ENCODE measurements at places on chromosomes 3 and 15.

- peak; percentile 7 for DNase-seq
These were observed 22.5 kb downstream of the GABRA5 start for GRCh38 chr15:26889298-26889898.

GRCh38 chr15:51577636-51578304 lies 44.8 kb downstream of the DMXL2 start:
- DNase-seq = no peak

- no peak for DNase-seq
These were observed 40.8 kb downstream of the TMEM45A start for GRCh38 chr3:100533176-100533575.

DNA sequence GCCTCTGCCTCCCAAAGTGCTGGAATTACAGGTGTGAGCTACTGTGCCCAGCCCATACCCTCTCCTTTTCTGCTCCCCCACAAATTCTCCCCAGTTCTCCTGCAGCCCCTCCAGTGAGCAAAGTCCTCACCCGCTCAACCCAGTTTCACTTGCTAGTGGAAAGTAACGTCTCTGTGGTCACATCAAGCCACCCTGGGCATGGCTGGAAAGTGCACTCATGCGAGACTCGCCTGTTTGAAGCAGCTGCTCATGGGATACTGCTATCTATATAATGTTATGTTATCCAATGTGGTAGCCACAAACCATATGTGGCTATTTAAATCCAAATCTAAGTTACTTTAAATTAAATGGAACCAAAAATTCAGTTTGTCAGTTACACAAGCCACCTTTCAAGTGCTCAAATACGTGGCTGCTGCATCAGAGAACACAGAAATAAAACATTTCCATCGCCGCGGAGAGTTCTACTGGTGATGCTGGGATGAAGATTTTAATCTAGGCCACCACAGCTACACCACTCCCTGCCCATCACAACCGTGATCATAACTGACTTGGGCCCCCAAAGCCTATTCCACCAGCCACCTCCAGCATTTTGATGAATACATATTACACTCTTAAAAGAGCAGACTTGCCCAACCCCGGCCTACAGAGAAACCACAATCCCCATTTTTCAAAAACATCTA lies 119.4 kb downstream of the LIPC start:
- DNase-seq = no peak

GRCh38 chr3:59133311-59133710 lies 83.5 kb upstream of the CFAP20DC start:
- no peak for DNase-seq

DNA sequence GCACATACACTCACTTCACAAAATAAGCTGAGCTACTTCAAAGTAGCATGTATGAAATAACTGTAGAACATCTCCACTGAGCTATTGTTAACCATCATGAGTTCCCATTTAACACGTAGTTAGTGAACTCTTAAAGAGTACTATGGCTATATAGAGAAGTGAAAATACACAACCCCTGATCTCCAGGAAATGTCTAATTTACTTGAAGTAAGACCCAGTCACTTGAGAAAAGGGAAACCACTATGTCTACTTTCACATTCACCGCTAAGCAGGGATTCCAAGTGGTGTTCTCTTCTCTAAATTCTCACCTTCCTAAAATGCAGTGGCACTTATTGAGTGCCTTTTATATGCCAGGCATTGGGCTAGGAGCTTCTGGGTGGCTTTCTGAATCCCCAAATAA lies 35.0 kb upstream of the COLQ start:
- no peak for DNase-seq

DNA sequence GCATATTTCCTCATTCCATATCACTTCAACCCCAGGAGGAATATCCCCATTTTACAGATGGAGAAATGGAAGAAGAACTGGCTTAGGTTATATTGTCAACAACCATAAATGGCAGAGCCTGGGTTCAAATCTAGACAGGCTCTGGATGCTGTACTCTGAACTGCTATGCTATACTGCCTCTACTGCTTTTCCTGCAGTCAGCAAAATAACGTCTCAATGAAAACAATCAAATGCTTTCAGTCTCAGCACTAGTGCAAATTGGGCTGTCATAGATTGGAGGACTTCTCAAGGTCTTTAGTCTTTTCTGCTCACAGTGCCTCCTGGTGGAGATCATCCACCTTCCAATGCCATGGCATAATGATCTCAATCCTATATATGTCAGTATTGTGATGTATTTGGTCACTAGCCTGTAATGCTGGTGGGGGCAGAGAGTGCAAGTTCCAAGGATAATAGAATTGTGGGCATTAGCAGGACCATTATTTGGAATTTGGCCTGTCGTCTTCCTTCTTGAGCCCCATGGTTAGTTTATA lies 285.0 kb downstream of the CLSTN2 start:
- DNase-seq = no peak

DNA sequence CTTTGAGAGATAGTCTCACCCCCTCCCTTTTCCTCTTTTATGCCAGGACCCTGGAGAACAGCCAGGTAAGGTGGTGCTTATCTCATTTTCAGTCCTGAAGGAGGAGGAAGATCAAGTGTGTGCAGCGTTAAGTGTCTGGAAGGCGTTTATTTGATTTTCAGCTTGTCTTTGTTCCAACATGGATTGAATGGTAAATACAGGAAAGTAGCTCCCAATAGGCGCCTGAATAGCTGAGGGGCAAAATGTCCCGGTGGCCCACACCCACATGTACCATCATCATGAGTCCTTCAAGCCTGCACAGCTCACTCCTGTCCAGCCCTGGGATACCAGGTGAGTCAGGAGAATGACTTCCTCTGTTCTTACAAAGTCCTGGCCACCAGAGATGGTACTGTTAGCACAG lies 73.5 kb downstream of the CEMIP start:
- DNase-seq = no peak

DNA sequence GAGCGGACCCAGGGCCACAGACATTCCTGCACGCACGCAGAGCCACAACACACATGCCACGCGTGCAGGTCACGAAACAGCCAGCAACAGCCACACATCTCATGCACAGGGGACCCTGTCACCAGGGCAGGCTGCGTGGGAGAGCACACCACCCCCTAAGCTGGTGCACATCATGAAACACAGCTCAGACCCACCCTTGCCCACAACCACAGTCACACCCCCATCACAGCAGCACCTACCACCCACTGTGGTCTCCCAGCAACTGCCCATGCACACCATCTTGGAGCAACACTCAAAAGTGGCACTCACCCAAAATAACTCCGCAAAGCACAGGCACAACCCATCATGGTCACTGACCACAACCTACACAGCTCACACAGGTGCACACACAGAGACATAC lies 75.7 kb downstream of the OCA2 start:
- DNase-seq = no peak

GRCh38 chr3:39322936-39323335 lies 6.6 kb upstream of the CCR8 start:
- no peak for DNase-seq

- DNase-seq = no peak
These were observed 1.1 kb upstream of the ZBTB38 start for GRCh38 chr3:141367038-141367730.

GRCh38 chr3:186254676-186255650 lies 107.1 kb downstream of the DGKG start:
- DNase-seq = no peak

- DNase-seq = no peak
These were observed 137.3 kb upstream of the UBE2E1 start for GRCh38 chr3:23668430-23668904.

- DNase-seq = no peak
These were observed 48.9 kb downstream of the TMEM44 start for GRCh38 chr3:194584320-194584776.

- no peak for DNase-seq
These were observed 353.6 kb upstream of the ZNF717 start for GRCh38 chr3:76138921-76139320.

- no peak for DNase-seq
These were observed 524.9 kb downstream of the RBMS3 start for GRCh38 chr3:29805757-29806156.

DNA sequence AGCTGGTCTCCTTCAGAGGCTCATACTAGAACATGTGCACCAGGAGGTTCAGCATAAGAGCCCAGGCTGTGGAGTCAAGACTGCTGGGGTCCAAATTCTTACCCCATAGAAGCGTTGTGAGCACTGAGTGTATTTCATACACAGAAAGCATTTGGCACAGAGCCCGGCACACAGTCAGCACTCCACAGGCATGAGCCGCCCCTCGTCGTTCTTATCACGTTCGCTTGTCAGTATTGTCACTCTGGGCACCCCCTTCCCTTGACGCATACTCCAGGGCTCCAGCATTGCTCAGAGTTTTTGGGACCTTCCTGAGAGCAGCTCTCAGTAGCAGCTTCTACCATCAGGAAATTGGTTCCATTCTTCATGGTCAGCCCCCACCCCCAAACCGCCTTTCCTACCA lies 25.2 kb downstream of the CORO2B start:
- no peak for DNase-seq

GRCh38 chr3:58340594-58341244 lies 8.0 kb downstream of the PXK start:
- DNase-seq = no peak

- DNase-seq = no peak
These were observed 256.6 kb upstream of the PROK2 start for GRCh38 chr3:72041511-72041910.

DNA sequence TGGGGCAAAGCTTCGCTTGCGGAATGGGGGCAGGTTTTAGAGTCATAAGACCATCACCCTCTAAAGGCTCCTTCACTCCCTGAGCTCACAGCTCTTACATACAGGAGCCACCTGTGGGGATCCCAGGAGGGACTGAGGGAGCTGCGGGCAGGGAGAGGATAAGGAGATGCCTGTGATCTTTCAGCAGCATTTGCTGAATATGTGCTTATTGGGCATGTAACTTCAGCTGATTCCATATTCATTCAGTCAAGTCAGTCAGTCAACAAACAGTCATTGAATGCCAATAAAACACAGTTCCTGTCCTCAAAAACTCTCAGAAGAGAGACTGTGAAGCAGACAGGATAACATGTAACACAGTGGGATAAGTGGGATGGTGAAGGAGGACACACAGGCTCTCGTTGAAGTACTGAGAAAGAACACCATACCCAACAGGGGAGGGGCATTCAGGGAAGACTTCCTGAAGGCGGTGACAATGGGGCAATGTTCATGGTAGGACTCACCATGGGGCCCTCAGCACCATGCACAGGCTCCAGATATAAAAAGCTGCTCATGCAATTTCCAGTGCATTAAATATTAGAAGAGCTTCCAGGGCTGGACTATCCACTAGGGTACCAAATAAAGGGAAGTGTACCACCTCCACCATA lies 240.9 kb downstream of the UACA start:
- no peak for DNase-seq

GRCh38 chr3:194058189-194058571 lies 77.8 kb upstream of the HES1 start:
- no peak for DNase-seq

DNA sequence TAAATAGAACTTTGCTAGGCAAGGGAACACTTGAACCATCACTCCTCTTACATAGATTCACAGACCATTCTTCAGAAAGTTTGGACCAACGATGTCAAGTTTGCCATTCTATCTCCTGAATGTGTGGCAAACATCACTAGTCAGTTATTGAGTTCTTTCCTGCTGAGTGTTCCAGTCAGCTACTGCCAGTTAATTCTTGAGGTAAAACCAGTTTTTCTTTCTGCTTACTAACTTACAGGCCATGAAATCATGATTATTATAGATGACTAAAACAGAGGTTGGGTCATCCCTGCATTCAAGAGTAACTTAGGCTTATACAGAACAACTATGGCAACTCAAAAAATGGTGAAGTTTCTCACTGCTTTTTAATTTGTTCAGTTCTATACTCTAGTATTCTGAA lies 88.2 kb downstream of the AP4E1 start:
- DNase-seq = no peak

DNA sequence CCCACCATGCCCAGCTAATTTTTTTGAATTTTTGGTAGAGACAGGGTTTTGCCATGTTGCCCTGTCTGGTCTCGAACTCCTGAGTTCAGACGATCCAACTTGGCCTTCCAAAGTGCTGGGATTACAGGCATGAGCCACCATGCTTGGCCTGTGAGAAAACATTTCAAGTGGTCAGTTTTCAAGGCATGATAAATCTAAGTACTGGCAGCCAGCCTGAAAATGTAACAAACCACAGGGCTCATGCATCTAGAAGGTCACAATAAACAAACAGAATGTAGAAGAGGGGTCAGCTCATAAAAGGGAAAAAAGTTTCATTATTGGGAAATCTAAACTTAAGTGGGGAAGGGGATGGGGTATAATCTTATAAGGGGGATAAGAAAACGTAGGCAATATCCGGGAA lies 39.9 kb downstream of the PPCDC start:
- DNase-seq = no peak

DNA sequence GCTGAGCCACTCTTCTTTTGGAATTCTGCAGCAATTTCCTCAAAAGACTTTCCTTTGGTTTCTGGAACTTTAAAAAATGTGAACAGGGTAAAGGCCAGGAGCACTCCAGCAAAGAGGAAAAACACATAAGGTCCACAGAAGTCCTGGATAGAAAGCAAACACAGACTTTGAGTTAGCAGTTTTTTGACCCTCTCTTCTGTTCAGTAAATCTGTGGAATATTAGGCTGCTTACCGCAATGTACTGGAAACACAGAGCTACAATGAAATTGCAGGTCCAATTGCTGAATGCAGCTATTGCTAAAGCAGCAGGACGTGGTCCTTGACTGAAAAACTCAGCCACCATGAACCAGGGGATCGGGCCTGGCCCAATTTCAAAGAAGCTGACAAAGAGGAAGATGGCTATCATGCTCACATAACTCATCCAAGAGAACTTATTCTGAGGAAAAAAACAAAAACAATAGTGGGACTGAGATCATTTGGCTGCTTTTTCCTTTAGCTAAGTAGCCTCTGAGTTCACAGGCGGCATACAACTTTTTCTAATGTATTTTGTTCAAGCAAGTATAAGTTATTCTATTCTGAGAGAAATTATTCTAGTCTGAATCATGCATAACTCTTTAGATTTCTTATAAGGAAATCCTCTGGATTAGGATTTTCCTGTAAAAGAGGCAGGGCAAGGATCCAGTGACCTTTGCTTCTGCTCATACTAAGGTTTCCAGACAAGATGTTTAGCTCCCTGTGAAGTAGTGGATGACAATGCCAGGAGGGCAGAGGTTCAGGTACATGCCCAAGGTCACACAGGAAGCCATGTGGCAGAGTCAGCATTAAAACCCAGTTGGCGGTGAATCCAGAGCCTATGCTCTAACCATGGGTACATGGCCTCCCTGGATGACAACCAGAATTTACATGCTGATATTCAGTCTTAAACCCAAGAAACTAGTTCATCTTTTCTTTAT lies 28.3 kb downstream of the SLC2A2 start:
- no peak for DNase-seq

- DNase-seq = no peak
These were observed 496.8 kb downstream of the CNTN4 start for GRCh38 chr3:2595486-2595885.

GRCh38 chr3:31103181-31103580 lies 208.7 kb upstream of the GADL1 start:
- DNase-seq = no peak

- DNase-seq = no peak
These were observed 111.5 kb downstream of the CFAP44 start for GRCh38 chr3:113329757-113330156.

GRCh38 chr3:38101811-38102443 lies 35.0 kb downstream of the ACAA1 start:
- DNase-seq = no peak

GRCh38 chr15:67761343-67761742 lies 64.0 kb upstream of the SKOR1 start:
- no peak for DNase-seq

Data from stimulated activated naive CD4-positive, alpha-beta T cell treated with Interleukin-2 at 50 U/mL for 16 hours (primary cell).